ENCODE measurements at places on chromosomes 6 and 20.
A peak's percentile ranks its signal among the peaks of the same experiment; 100 is the strongest.

GRCh38 chr6:53441761-53442160, 93.0 kb upstream of the ELOVL5 start:
- DNase-seq: no peak

DNA sequence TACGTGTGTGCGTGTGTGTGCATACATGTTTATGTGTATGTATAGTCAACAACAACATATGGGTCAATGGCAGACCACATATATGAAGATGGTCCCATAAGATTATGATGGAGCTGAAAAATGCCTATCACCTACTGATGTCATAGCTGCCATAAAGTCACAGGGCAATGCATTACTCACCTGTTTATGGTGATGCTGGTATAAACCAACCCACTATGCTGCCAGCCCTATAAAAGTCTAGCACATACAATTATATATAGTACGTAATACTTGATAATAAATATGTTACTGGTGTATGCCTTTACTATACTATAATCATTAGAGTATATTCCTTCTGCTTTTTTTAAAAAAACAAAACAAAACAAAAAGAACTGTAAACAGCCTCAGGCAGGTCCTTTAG, 148.4 kb upstream of the ARID1B start:
- DNase-seq: no peak

DNA sequence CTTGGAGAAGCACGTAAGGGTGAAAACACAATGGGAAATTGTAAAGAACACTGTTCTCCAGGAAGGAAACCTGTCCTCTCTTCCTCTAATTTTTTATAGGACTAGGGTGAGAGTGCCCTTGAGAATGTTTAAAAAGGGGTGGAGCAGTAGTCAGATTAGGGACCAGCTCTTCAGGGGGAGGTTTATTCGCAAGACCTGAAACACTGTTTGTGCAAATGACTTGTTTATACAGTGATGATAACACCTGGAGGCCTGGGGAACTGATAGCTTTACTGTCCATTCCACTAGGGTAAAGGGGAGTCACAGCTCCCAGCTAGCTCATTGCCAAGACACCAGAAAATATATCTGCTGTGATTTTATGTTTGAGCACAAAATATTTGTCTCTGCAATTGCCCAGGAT, 8.1 kb upstream of the FUT9 start:
- no peak for DNase-seq

GRCh38 chr6:111478749-111479148, 4.3 kb downstream of the REV3L start:
- DNase-seq: peak; percentile 34

DNA sequence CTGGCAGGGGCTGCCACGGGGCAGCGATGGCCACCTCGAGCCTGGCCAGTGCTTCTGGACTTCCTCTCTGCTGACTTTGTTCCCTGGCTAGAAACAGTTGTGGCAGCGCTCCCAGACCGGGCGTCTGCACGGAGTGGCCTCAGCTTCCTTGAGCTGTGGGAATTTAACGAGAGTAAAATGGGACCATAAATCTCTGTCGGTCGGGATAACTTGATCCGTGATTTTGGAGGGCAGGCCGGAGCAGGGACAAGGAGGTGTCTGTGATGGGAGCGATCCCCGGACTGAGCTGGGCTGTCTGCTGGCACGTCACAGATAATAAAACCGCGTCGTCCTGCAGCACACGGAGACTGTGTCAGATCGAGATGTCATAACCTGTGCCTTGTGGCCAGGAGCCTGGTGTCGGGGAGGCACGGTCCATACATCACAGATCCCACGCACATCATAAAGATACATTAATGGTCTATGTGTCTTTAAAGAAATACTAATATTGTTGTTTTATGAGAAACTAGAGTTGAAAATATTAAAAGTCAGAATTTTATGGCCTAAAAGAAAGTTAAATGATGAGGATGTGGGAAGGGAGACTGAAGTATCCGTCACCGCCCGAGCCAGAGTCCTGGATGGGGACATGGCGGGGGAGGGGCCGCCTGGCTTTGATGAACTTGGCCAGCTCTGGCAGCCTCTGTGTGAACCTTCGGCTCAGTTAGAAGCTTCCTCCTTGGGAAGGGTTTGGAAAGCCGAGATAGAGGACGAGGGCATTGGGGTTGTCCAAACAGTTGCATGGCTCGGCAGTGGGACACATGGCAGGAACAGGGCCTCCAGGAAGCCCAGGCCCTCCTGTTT, 6.5 kb upstream of the RBBP8NL start:
- no peak for DNase-seq

DNA sequence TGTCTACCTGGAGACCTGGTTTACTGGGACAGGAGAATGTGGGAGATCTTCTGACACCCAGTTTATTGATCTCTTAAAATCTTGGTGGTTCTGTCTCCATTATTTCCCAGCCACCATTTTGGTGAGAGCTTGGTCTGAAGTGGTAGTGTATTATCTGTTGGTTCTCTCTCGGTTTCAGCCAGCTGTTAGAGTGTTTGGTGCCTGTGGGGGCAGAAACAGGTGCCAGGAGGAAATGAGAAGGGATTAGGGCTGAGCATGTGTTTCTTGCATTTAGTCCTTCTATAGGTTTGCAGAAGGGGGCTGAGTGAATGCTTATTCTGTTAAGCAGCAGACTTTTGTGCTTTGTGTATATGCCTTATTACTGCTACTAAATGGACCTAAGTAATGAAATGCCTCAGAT, 9.6 kb downstream of the JARID2 start:
- DNase-seq: peak; percentile 87

- no peak for DNase-seq
Observed at GRCh38 chr6:73704260-73704659, 8.3 kb downstream of the CD109 start.

- no peak for DNase-seq
Observed at GRCh38 chr6:100138346-100139022, 144.5 kb upstream of the MCHR2 start.

GRCh38 chr6:41367700-41368099, 32.3 kb downstream of the NCR2 start:
- DNase-seq: peak; percentile 41

DNA sequence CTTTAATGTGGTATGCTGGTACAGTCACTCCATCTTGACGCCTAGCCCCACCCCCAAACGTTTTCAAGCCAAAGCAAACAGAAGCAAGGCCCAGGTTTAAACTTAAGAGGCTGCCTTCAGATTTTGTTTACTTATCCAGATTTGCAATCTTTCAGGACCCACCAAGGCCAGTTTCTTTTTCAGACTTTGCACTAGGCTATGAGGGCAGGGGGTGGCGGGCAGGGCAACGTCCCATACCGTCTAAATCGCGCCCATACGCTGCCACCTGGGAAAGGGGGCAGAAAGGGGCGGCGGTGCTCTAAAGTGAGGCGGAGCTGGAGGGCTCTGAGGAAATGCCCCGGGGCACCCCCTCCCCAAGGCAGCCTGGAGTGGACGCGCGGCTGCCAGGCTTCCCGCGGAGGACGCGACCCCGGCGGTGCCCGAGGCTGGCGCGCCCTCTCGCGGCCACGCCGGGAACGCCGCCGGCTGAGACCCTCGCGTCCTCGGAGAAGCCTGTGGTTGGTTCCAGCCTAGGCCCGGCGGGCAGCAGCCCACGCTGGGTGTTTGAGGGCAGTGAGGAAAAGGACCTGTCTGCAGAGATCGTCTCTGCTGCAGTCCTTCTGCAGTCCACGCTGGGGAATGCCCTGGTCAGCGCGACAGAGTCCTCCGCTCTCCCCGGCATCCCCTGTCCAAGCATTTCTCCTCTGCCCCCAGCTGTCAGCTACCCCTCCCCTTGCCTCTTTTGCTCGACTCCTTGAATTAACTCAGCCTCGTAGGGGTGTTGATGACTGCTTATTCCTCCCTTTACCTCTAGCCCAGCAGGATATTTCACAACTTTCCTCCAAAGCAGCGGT, 129.2 kb upstream of the PRND start:
- DNase-seq: peak; percentile 54

DNA sequence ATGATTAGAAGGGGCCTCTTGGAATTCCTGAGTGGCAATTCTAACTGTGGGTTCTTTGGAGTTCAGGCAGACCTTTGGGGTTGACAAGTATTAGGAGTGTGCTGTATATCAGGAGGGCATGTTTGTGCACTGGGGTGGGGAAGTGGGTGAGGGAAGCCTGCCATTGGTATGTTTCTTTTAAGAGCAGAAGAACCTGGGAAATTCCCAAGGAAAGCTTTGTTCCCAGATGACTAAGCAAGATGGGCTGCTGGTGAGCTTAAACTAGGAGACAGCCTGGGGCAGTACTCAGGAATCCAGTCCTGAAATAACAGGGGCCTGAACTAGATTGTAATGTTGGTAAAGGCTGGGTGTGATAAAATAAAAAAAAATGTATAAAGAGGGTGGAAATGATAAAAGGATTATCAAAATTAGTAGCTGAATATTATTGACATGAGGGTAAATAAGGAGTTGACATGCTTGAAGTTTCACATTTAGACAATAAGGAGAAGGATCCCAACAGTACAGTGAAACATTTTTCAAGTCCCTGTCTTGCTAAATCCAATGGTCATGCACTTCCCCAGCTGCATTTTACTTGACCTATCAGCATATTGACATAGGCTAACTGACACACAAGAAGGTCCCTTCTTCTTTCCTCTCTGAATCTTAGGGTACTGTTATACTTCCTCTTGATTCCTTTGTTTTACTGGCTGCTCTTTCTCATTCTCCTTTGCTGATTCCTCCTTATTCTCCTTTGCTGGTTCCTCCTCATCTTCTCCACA, 18.4 kb upstream of the IFNGR1 start:
- no peak for DNase-seq

GRCh38 chr6:137412562-137412961, 81.6 kb downstream of the OLIG3 start:
- no peak for DNase-seq

GRCh38 chr20:23049201-23050075, at the start of gene THBD:
TSS of gene THBD (minus strand) at chr20:23049672. CDS start at chr20:23049504, 168 bp downstream.
- DNase-seq: peak; percentile 31

GRCh38 chr6:84526631-84527030, 237.8 kb downstream of the TBX18 start:
- no peak for DNase-seq

- DNase-seq: no peak
Observed at GRCh38 chr6:104704191-104704590, 155.5 kb downstream of the HACE1 start.

- DNase-seq: no peak
Observed at GRCh38 chr20:45059022-45059728, 41.8 kb downstream of the KCNS1 start.
